Neural progenitor cell (in vitro differentiated cells): ENCODE measurements at places on chromosomes 5 and 9. TPM values are rescaled to one million over a fixed set of nuclear protein-coding genes. Genes with fewer than 3 reads are reported as not detected.

Gene UQCRQ
- total RNA-seq: 45.0 and 63.1 TPM in 2 replicates

Gene ORM1
- total RNA-seq: 1.5 TPM in 1 of 2 replicates, not detected in the other

Gene MEIKIN
- not detected in 2 replicates for total RNA-seq

Gene BRINP1
- 0.46 and 0.62 TPM in 2 replicates for total RNA-seq

DNA sequence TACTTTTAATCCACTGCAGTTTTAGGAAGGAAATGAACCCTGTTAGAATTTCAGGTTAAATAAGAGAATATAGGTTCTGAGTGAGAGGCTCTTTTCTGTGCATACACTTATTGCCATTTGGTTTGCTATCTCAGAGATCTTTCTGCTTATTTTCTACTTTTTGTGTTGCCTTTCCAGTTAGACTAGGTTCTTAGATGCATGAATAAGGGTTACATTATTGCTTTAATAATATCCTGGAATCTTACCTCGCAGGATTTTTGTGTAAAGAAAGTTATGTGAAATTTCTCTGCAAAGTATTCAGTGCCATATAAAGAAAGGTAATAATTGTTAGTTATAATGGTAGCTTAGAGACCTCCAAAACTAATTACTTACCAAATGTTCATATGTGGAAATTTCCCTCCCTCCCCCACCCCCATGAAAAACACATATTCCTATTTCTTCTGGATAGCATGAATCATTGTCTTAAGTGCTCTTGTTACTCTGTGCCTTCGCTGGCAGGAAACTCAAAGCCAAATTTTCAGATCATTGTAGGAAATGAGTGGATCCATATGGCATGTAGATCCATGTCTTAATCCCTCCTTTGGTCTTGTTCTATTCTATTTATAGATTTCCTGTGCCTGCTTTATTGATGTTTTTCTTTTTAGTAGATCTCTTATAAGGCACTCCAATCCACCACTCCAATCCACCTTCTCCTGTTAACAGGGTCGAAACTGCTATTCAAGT, 2.7 kb upstream of the APBA1 start:
- no peak overlapping the region for H3K27ac ChIP-seq
- no peak overlapping the region for H3K4me3 ChIP-seq
- DNase-seq: no peak

GRCh38 chr9:6973762-6974161, 216.0 kb downstream of the KDM4C start:
- no peaks in the 10 kb centered on the region for H3K36me3 ChIP-seq
- DNase-seq: no peak
- no peaks in the 10 kb centered on the region for H3K27me3 ChIP-seq
- no peak overlapping the region for H3K27ac ChIP-seq

DNA sequence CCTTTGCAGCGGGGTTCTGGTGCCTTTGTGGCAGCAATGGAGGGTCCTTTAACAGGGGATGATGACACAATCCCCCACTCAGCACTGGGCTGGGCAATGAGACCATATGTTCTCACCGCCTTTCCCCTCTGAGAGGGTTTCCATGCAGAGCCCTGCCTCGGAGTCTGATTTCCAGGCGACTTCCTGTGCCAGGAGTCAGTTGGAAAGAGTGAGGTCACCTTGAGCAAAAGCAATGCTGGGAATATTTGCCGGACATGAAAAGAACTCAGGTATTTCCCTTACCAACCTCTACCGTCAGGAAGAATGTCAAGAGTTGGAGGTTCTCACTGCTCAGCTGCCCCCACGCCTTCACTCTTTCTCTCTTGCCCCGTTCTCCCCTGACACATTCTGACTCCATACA, 284.2 kb upstream of the IRX1 start:
- no peak overlapping the region for H3K27ac ChIP-seq
- DNase-seq: no peak
- no peaks in the 10 kb centered on the region for H3K27me3 ChIP-seq
- H3K4me1 ChIP-seq: no peaks in the 10 kb centered on the region

DNA sequence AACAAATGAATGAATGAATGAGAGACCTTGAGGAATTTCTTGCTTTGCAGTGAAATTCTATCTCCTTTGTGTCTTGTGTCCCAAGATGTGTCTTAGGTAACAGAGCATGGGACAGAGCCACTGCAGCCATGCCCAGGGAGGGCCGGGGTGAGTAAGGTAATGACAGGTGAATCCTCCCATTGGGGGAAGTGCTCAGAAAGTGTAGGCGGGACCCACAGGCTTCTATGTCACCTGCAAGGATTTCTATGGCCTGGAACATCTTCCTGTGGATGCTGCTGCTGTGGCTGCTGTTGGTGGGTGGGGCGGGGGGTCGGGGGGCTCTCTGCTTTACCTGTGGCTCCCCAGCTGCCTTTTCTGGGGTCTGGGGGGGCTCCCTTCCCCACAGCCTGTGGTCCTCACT, 133.6 kb upstream of the IER5L start:
- H3K27me3 ChIP-seq: no peaks in the 10 kb centered on the region
- DNase-seq: no peak
- no peaks in the 10 kb centered on the region for H3K36me3 ChIP-seq
- H3K4me3 ChIP-seq: no peak overlapping the region
- H3K27ac ChIP-seq: no peak overlapping the region
- H3K4me1 ChIP-seq: peaks cover 3% of the 10 kb centered on the region

DNA sequence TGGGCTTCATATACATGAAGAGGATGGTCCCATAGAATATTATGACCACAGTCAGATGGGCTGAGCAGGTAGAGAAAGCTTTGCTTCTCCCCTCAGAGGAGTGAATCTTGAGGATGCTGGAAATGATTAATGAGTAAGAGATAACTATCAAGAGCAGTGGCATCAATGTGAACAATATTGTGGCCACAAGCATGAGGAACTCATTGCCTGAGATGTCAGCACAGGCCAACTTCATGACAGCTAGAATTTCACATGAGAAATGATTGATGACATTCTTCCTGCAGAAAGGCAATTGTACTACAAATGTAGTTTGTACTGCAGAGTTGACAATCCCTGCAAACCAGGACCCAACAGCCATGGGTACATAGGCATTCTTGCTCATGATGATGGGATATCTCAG, 586 bp downstream of the OR13C9 start:
- no peaks in the 10 kb centered on the region for H3K4me1 ChIP-seq
- no peak for DNase-seq
- no peak overlapping the region for H3K27ac ChIP-seq
- no peak overlapping the region for H3K4me3 ChIP-seq

DNA sequence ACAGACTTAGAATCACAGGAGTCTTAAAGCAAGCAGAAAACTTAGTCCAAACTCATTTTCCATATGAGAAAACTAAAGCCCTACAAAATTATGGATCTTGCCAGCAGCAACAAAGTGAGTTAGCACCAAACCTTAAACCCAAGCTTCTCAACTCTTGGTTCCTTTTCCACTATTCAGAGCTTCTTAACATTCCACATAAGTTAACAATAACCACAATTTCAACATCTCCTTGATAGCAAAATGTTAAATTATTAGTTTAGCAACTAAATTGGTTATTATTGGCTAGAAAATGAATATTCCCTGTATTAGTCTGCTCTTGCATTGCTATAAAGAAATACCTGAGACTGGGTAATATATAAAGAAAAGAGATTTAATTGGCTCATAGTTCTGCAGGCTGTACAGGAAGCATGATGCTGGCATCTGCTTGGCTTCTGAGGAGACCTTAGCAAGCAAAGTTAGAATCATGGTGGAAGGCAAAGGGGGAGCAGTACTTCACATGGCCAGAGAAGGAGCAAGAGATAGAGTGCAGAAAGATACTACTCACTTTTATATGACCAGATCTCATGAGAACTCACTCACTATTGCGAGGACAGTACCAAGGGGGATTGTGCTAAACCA, 26.2 kb upstream of the ARSB start:
- no peaks in the 10 kb centered on the region for H3K27me3 ChIP-seq
- no peak overlapping the region for H3K4me3 ChIP-seq
- no peak overlapping the region for H3K27ac ChIP-seq
- no peaks in the 10 kb centered on the region for H3K4me1 ChIP-seq

- H3K36me3 ChIP-seq: no peaks in the 10 kb centered on the region
- H3K4me1 ChIP-seq: no peaks in the 10 kb centered on the region
- no peaks in the 10 kb centered on the region for H3K27me3 ChIP-seq
- H3K27ac ChIP-seq: no peak overlapping the region
Measured at GRCh38 chr5:179930788-179931473, 23.2 kb upstream of the TBC1D9B start.
